ENCODE measurements at places on chromosomes 13 and 19.

- no peak for DNase-seq
These were observed 20.8 kb upstream of the SLC25A30 start for GRCh38 chr13:45439008-45439407.

GRCh38 chr19:29478578-29479565, 46.9 kb upstream of the VSTM2B start:
- no peak for DNase-seq

GRCh38 chr19:3857449-3858003, 11.3 kb downstream of the ZFR2 start:
- no peak for DNase-seq

- no peak for DNase-seq
These were observed 227.9 kb upstream of the ARGLU1 start for GRCh38 chr13:106795847-106796246.

DNA sequence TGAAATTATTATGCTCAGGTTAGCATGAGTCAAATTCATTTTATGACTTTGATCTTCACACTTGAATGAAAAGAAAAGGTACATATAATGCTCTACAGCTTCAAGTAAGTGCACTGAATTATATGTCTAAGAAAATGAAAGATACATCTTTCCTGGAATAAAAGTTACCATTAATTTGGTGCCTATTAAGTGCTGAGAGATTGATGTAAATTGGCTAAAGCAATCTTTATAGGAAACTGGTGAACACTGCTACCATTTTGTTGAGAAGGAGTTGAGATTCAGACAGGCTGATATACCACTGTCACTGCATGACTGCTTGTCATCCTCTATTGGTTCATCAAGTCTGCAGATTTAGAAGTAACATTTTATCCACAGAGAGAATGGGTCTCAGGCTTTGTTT, 416.8 kb upstream of the SPRY2 start:
- no peak for DNase-seq

DNA sequence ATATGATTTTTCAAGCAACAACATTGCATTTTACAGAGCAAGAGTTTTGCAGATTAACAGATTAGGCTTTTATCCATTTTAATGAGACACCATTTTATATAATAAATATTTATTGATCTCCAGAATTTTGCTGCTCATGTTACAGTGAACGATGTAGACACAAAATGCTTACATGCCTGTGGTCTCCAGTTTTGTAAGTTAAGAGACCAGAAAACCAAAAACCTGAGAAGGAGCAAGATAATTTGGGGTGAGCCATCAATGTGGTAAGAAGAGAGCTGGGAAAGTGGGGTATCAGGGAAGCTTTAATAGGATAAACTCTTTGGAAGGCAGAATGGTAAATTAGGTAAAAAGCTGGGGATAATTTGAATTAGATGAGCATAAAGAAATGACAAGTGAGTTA, 2100.5 kb upstream of the PCDH20 start:
- DNase-seq, result no peak

DNA sequence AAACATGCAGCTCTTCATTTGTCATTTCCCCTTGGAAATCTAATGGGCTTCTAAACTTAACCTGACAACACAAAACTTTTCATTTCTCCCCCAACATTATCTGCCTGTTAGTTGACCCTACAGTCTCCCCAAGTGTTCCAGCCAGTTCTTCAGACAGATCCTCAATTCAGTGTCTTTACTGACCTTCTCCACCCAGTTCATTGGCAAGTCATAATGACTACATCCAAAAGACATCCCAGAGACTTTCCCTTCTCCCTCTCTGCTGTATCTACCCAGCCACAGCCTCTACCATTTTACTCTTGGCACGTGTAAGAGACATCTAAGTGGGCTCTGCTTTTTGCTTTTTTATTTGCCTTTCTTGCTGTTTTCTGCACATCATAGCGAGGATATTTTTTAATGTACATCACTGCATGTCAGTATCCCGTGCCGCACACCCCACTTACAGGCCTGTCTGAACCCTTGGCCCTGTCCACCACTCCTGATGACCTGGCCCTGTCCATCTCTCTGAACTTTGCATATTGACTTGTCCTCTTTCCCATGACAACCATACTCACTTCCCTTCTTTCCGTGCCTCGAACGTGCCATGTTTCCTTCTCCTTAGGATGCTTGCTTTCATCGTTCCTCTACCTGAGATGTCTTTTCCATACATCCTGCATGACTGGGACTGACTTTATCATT, 391.9 kb downstream of the IRS2 start:
- no peak for DNase-seq

GRCh38 chr19:41843371-41843770, 1.1 kb downstream of the LYPD4 start:
- DNase-seq, result no peak

GRCh38 chr19:40578442-40578908, 1.8 kb downstream of the SHKBP1 start:
- no peak for DNase-seq

DNA sequence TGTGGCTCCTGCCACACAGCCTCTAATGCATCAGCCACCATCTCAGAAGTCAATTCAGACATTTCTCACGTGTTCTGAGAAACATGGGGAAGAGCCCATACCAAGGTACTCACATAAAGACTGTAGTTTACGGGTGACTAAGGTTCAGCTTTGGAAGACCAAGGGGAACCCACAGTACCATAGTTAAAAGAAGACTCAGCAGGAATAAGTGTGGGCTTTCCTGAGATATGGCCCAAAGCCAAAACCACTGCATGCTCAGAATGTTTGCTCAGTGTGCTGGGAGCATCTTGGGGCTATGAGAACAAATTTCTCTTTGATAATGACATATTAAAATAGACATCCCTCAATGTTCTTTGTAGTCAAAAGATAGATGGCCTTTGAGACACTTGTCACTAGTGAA, 283.8 kb downstream of the DCT start:
- no peak for DNase-seq

GRCh38 chr13:98214008-98214643, 37.1 kb upstream of the RNF113B start:
- peak; percentile 31 for DNase-seq

GRCh38 chr19:7699417-7700401, 2.2 kb downstream of the FCER2 start:
- DNase-seq, result no peak

DNA sequence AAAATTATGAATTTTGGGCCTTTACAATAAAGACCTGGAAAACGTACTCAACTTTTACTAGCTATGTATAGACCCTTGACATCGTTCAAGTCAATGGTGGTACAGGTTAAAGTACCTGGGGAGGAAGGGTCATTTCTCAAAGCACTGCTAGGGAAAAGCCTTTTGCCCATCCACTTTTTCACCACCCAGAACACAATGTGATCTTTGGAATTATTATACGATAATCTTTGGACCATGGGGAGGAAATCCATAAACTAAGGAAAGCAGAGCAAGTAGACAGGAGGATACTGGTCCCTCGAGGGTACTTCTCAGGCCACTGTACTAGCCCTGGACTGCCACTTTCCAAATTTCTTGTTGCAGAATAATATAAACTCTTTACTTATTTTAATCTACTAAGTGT, 39.5 kb downstream of the UBL3 start:
- DNase-seq, result no peak

DNA sequence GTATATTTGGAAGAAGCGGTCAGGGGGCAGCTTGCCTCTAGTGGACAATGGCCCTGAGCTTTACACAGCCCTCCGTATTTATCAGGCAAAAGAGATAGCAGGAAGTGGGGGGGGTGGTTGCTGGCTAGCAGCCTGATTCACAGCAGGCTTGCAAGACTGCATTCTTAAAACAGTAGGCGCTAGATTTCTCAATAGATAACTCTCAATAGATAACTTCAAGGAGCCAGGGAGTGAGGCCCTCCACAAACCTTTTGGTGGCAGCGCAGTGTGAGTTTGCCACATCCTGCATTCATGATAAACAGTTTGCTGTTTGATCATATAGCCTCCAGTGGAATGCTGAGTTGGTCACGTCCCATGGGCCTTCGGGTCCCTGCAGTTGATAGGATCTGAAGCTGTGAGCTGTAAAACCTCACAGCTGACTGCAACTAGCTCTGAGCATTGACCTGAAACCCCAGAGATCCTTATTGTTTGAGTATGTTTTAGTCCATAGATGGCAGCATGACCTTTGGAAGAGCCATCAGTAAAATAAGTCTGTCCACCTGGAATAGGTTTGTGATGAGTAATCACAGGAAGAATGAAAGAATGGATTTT, 12.2 kb downstream of the FPR3 start:
- DNase-seq, result no peak

DNA sequence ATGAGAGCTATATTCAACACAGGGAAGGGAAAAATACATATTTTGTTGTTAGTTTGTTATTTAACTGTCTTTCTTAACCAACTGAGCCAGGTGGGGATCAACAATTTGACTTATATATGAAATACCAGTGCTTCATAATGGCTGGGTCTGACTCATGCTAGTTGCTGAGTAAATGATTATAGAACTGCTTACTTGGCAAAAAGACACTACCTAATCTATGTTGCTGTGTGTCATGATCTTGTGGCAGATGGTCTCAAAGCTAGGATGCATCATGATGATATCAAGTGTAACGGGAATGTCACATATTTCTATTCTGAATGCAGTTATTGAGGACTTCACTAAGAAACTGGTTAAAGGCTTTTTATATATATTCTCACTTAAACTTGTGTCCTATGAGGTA, 727.4 kb upstream of the SLITRK1 start:
- DNase-seq, result no peak

DNA sequence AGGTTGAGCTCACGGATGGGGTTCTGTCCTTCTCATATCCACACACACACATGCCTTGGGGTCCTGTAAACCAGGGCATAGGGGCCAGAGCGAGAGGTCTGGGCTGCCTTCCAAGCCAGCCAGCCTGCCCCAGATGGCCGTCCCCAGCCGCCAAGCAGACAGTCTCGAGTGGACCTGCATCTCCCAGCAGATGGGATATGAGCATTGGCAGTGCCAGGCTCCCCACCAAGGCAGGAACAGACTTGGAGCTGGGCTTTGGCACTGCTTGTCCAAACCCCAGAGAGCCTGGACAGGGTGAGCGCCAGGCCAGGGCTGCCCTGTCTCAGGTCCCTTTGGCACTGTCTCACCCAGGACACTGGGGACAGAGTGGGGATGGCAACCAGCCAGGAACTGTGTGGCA, 130.4 kb downstream of the DPF1 start:
- DNase-seq, result no peak

- no peak for DNase-seq
These were observed 3.8 kb downstream of the COMMD6 start for GRCh38 chr13:75533861-75534260.

GRCh38 chr13:30091691-30092090, 215.7 kb downstream of the KATNAL1 start:
- no peak for DNase-seq

GRCh38 chr13:63381078-63381859, 1965.6 kb upstream of the PCDH20 start:
- no peak for DNase-seq

DNA sequence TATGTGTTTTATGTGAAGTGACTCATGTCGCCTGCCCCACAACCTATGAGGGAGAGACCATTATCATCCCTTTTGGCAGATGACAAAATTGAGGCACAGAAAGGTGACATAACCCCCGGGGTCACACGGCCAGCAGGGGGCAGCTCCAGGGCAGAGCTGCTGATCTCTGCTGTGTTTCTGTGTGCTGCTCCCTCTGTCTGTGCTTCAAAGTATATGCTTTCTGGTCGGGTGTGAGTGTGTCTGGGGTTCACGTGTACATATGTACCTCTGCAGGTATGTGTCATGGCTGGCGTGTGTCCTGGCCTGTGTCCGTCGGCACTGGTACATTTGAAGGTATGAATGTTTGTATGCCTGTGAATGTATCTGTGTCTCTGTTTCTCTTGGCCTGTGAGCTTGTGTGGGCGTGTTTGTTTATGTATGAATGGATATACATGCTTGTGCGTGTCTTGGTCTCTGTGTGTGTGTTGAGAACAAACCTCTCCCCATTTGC, 7.1 kb downstream of the LIPE start:
- no peak for DNase-seq

GRCh38 chr13:106331116-106331515, 204.3 kb downstream of the EFNB2 start:
- no peak for DNase-seq

DNA sequence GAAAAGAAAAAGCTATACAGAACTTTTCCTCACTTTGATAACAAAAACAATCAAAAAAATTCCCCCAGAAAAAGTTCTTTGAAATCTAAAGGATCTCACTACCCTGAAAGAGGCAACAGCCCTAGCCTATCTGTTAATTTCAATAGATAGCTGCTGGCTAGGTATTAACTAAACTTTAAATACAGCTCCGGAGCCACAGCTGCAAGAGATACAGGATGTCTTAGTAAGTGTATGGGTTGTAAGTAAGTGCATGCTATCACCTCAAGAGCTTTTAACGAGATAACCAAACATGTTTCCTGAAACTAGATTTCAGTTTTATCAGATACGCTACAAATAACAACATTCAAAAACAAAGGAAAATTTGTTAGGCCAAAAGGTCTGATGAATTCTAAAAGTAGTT, 148.4 kb downstream of the KLF12 start:
- no peak for DNase-seq

- no peak for DNase-seq
These were observed 14.5 kb upstream of the MPHOSPH8 start for GRCh38 chr13:19618977-19619376.

DNA sequence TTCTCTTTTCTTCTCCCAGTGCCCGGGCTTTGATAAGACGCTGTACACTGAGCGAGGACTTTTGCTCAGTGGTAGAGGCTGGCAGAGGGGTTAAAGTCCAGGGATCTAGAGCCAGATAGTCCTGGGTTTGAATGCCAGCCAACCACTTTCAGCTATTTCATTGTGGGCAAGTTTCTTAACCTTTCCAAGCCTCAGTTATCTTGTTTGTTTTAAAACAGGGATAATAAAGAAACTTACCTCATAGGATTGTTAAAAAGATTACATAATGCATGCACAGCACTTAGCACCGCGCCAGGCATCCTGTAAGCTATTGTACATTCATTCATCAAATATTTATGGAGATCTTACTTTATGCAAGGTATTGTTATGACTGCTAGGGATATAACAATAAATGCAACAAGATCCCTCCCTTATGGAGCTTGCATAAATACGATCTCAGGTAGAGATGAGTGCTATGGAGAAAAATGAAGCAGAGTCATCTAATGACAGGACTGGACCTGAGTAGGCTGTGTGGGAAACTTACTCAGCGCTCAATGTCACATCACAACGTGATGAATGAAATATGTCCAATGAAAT, 70.8 kb downstream of the LNX2 start:
- no peak for DNase-seq

DNA sequence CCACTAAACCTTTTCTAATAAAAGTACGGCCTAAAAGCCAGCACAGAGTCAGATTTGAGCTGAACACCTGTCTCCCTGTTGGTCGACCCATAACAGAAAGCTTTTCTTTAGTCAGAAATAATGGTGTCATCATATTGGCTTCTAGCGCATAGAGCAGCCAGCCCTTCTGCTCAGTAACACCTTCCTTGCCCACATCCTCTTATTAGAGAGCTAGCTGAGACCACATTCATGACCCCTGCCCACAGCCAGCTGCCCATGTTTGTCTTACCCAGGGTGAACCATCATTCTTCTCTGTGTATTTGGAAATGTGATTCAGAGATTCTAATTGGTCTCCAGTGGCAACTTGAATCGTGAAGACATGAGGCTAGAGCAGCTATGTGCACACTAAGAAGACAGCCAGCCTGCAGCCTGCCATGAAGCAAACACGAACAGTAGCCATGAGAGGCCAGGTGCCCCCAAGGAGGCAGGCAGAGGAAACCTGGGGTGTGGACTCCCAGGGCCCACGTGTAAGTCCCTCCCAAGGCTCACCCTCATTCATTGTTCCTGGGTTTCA, 82.3 kb upstream of the PDCD5 start:
- no peak for DNase-seq

Measured in skin of body (tissue), 3 donors.